ENCODE measurements at places on chromosomes 5 and 9.

- DNase-seq = no peak
Measured at GRCh38 chr9:90774071-90774470, 27.5 kb upstream of the SYK start.

DNA sequence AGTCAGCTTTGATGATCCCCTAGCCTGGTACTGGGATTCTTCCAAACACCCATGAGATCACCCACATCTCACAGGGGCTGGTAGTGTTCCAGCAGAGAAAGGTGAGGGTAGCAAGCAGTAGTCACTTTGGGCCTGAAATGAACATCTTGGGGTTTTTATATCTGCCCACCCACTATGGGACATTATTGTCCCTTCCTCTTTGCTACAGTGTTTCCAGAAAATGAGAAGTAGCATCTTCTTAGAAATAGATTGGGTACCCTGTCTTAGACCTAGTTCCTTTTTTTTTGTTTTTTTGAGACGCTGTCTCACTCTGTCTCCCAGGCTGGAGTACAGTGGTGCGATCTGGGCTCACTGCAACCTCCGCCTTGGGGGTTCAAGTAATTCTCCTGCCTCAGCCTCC lies 249.2 kb upstream of the ANKRD55 start:
- no peak for DNase-seq

DNA sequence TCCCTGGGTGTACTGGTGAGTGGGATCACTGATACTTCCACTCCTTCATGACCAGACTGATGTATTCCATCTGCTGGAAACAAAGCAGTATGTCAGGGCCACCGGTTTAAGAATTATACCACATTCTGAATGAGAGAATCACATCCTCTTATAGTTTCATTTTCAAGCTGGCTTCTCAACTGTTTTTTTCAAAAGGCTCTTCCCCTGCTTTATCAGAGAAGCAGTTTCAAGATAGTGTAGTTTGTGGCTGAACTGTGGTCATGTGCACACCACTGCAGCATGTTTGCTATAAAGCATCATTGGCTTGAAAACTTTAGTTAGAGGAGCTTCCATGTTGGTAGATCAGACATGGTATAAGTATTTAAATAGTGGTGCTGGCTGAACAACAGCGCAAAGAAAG lies 450.5 kb upstream of the CDH10 start:
- DNase-seq = no peak

DNA sequence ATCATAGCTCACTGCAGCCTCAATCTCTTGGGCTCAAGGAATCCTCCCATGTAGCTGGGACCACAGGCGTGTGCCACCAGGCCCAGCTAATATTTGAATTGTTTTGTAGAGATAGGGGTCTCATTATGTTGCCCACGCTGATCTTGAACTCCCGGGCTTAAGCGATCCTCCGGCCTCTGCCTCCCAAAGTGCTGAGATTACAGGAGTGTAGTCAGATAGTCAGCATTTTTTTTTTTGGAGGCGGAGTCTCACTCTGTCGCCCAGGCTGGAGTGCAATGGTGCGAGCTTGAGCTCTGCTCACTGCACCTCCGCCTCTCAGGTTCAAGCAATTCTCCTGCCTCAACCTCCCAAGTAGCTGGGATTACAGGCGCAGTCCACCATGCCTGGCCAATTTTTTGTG lies 1.6 kb upstream of the SAR1B start:
- DNase-seq = no peak

DNA sequence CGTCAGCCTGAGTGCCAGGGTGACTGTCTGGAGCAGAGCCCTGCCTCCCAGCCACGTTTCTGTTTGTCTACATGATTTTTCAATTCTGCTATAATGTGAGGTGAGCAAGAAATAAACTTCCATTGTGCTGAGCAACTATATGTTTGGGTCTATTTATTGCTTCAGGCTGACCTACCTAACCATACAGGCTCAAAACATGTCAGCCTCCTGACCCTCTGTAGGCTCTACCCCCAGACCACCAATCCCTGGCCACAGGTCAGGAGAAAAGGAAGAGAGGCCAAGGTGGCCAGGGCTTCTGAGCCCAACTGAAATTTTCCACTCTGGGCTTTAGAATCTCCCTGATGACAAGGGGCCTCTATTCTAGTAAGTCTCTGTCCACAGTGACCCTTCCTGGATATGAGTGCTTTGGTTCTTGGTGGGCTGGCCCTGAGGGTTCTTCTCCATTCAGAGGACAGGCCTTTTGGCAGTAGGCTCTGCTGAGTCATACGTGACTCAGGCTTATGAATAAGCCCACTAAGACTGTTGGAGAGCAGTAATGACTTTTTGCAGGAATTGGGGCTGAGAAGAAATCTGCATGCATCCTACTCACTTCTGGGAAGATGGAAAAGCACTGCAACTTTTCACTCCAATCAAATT lies 117.2 kb upstream of the TBCA start:
- peak; percentile 98 for DNase-seq

DNA sequence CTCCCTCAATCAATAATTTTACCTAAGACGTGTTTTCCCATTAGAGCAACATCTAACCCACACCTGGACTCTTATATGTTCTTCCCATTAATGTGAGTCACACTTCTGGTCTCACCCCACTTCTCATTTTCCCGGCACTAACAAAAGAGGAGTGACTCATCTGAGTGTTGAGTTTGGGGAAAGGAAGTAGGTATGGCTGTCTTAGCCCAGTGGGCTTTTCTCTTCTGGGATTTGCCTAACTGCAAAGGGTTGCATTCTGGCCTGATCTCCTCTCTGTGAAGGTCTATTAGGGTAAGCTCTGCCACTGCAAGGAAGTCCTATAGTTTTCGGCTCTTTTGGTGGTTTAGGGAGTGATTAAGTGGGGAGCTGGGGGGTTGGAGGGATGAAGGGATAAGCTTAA lies 195.6 kb downstream of the KIAA0825 start:
- DNase-seq = peak; percentile 61

GRCh38 chr5:147160902-147161700 lies 73.7 kb upstream of the STK32A start:
- DNase-seq = no peak

GRCh38 chr5:120382833-120383232 lies 81.3 kb upstream of the PRR16 start:
- no peak for DNase-seq

DNA sequence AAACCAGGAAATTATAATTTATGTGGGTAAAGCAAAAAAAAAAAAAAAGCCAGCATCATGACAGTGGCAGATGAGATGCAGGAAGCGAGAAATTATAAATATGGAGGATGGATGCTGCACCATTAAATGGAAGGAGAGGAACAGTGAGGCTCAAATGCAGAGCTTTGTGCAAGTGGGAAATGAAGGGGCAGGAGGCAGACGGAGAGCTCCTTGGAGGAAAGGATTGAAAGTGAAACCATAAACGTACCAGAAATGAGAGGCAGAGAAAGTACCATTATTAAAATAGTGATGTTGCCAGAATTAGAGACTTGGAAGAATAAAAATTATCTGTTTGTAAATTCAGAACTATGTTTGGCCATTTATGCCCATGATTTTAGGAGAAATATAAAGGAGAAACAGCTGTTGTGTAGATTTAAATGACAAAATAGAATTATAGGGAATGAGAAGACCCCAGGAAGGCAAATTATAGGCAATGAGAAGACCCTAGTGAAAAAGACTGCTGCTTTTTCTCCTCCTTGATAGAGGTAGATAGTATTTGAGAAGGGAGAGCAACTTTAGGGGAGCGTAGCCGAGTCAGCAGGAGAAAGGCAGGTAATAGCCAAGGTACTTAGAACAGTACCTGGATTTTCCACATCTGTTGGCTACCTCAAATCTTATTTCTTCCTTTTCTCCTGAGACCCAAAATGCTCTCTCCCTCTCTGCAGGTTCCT lies 341.0 kb upstream of the CD180 start:
- no peak for DNase-seq

GRCh38 chr5:23132231-23132630 lies 279.1 kb upstream of the CDH12 start:
- DNase-seq = no peak

- DNase-seq = no peak
Measured at GRCh38 chr9:121234832-121235161, 33.1 kb upstream of the RAB14 start.

- no peak for DNase-seq
Measured at GRCh38 chr9:134220311-134220710, 55.9 kb upstream of the RNU6ATAC start.

DNA sequence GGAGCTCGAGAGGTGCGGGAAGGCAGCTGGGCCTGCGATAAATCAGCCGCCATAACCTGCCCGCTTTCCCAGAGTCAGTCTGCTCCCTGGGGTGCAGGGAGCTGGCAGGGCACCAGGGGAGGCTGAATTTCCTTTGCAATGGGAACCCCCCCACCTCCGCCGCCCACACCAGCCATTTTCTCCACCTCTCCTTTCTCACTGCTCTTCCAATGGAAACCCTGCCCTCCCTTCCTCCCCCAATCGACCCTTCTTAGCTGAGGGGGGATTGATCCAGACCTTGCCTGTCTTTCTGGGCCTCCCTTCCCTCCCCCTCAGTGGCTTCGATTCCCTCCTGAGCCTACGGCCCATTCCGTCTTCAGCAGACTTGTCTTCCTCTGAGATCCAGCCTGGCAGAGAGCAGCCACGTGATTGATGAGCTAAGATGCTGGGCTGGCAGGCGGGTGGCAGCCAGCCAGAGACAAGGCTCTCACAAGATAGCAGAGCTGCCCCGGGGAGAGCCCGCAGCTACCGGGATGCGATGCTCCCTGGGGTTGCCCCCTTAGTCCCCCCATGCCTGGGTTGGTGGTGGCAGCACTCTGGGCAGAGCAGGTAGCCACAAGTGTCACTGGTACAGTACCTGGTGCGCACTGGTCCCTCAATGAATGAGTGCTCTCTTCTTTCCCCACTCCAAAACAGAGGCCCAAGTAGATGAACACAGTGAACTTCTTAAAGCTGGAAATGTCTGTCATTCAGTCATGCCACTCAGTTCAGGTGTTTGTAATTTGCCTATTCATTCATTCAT lies 53.7 kb upstream of the FABP6 start:
- DNase-seq = no peak

GRCh38 chr5:146109379-146109778 lies 4.0 kb upstream of the PLAC8L1 start:
- no peak for DNase-seq

GRCh38 chr5:14834062-14834461 lies 37.5 kb downstream of the ANKH start:
- no peak for DNase-seq

DNA sequence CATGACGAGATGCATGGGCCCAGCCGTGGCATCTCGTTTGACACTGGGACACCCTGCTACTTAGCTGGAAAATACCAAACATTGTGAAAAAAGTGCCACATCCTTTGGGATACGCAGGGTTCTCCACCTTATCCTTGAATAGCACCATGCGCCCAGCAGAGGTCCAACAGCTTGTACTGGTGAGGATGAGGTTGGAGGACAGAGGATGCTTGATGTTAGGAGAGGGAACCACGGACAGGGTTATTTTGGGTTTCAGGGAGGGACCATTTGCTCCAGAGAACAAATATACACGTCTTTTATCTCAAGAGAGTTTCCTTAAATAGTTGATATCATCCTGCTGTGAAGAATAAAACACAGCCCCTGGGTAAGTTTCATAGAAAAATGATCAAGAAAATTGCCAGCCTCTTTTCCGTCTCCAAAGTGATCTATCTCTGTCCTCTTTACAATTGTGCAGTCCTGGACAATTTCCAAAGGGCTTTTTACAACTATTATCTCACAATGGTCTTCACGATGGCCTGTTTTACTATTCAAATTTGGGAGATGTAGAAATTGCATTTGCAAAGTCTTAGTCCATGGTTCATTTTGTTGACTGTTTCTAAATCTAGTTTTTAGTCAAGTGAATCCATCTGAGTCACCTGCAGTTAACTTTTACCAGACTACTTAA lies 19.9 kb upstream of the FRRS1L start:
- DNase-seq = no peak

GRCh38 chr5:32003981-32004380 lies 170.1 kb downstream of the GOLPH3 start:
- no peak for DNase-seq

DNA sequence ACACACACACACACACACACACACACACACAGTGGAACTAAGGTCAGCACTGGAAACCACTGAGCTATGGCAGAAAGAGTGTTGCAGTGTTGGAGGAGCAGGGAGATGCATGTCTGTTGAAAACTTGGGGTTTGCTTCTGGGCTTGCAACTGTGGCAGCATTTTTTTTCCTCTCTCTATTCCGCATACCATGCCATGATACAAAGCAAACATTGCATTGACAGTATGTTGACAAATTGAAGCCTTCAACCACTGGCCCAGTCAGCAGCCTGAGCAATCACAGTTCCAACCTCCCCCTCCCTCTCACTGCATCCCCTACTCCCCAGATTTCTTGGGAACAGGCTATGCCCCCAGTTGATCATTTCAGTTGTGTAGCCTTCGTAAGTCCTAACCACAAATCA lies 478.1 kb upstream of the WWC1 start:
- DNase-seq = peak; percentile 77

- DNase-seq = no peak
Measured at GRCh38 chr9:37037503-37038301, 3.6 kb upstream of the PAX5 start.

DNA sequence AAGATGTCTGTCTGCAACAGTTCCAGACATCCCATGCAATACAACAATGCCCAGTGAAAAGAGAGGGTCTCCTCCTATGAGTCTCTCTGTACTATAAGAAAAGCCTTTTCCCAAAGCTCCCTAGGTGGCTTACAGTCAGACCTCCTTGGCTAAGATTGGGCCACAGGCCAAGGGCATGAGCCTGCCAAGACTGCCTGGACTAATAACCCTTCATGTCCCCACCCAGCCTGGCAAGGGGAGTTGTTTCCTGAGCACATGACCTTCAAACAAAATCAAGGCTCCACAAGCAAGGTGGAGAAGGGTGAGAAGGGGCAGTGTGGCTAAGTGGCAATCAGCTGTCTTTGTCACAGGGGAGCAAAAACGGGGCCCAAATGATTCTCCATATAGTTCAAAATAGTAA lies 75.6 kb upstream of the ZSWIM6 start:
- no peak for DNase-seq

GRCh38 chr9:127767909-127768331 lies 10.5 kb downstream of the SH2D3C start:
- peak; percentile 72 for DNase-seq

- DNase-seq = peak; percentile 36
Measured at GRCh38 chr5:90446961-90447360, 27.6 kb downstream of the MBLAC2 start.

DNA sequence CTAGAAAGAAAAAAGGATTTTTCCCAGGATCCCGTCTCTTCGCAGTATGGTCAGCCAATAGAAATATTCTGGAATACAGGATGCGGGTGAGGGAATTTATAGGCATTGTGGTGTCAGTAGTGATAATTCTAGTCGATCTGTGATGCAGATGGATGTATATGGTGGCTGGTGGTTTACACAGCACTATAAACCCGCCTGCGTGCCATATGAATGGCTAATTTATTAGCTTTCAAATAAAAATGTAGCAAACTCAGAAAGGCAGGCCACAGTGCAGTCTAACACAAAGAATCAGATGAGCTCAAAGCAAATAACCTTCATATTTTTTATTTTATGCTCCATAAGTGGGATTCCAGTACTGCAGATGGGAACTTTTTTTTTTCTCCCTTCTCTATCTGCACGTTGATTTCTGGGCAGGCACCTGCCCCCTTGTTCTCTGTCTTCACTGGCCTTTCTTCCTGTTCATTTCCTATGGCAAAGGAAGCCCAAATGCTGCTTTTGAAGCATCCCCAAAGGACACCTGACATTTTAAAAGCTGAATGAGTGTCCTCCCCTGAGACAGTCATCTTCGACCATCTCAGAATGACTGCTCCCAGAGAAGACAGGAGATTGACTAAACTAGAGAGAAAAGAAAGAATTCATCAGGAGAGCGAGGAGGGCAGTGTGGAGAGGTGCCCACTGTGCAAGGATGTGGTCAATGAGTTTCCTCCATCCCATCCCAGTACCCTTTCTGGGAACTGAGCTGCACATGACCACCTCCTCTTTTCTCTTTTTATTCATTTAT lies 52.1 kb downstream of the SEMA6A start:
- DNase-seq = peak; percentile 5
